ENCODE measurements at places on chromosomes 16 and 17.
A peak's percentile ranks its signal among the peaks of the same experiment; 100 is the strongest.

DNA sequence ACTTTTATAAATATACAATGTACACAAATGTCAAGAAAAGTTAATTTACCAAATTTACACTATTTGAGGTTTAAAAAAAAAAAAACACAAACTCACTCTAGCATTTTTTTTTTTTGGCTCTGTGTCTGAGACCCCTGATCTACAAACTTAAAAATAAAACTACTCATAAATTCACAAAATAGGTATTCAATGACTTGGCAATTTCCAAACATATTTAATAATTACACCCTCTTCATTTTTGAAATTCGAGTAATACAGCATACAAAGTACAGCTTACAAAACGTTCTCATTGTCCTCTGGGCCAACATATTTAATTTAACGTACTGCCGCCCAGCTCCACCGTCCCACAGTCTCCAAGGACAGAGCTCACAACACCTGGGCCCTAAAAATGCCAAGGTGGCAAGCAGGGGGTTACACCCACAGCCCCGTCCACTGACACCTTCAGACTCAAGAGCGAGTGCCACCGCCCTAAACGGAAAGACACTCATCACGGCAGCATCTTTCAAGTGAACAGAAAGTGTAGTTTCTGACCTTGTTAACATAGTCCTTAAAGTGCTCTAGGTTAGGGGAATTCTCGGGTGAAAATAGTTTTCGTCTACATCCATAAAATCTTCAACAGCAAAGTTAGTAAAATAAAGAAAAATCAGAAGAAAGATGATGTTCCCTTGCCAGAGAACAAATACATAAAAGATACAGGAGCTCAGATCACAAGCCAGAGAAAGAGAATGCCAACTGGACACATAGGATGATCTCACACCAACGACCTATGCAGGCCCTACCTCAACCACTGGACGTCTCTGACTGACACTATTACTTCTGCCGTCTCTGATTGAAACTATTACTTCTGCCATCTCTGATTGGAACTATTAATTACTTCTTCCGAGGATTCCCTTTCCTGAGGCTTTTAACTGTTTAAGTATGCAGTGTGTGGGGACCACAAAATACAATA, 4.2 kb downstream of the ADCY9 start:
- DNase-seq: no peak

GRCh38 chr16:10862438-10862837, 14.6 kb upstream of the CIITA start:
- DNase-seq: peak; percentile 96

DNA sequence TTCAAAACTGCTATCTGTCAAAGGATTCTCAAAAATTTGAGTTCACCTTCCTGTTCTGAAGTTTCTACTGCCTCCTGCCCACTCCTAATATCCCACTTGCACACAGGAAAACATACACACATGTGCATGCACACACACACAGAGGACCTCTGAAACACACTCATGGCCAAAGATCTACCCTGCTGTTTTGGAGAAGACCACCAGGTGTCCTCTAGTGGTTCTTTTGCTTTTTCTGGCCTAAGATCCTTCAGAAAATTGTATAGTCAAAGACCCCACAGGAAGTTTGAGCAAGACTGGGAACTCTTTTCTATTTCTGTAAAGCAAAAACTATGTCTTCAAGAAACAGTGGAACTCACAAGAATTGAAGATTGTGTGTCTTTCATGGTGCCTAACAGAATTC, 90.2 kb downstream of the CDH8 start:
- no peak for DNase-seq

- DNase-seq: no peak
These were observed 9.9 kb upstream of the EMP2 start for GRCh38 chr16:10590342-10590741.

- DNase-seq: no peak
These were observed 5.5 kb upstream of the ACSF2 start for GRCh38 chr17:50420419-50421112.

GRCh38 chr17:9079461-9080103, 58.3 kb downstream of the NTN1 start:
- no peak for DNase-seq
